KBM-7 (cell line): ENCODE measurements at places on chromosomes 12 and 14.

DNA sequence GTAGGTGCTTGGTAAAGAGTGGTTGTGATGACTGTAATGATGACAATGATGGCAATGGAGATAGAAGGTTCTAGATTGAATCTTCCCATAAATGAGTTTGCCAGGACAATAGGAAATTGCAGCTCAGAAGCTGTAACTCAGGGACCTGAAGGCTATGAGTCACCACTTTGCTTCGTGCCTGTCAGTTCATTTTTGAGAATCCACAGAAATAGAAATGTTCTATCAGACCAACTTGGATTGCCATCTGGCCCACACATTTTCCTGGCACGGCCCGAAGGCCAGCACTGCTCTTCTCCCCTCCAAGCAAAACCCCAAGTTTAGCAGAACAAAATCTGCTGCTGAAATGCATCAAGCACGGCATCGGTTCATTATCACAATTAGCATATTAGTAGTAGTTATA is 1127.0 kb downstream of the BCL11B start:
- no peak for DNase-seq

DNA sequence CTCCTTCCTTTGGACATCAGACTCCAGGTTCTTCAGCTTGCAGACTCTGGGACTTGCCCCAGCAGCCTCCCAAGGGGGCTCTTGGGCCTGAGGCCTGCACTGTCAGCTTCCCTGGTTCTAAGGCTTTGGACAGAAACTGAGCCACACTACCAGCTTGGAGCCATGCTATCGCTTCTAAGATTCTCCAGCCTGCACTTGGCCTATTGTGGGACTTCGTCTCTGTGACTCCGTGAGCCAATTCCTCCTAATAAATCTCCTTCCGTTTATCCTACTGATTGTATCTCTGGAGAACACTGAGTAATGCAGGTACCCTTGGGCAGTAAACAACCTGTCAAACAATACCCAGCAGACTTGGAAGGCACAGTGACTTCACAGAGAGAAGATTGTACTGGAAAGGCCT is 24.9 kb upstream of the RHOJ start:
- no peak for DNase-seq

GRCh38 chr14:22002860-22003284 is 329.3 kb upstream of the OR4E1 start:
- peak; percentile 14 for DNase-seq

GRCh38 chr12:74614426-74614825 is 76.8 kb downstream of the ATXN7L3B start:
- DNase-seq: no peak
